ENCODE measurements at places on chromosomes 6 and 20.
A peak's percentile ranks its signal among the peaks of the same experiment; 100 is the strongest.

DNA sequence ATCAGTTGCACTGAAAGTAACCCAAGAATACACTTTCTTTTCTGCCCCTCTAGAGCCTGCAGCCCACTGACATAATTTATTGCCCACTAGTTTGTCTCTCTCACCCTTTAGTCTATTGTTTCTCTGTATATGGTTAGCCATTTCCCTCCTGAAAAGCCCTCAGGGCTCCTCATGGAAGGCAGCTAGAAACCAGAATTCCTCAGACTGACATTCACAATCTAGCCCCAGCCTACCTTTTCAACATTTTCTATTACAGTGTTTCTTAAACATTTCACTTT, 21.4 kb upstream of the PAQR8 start:
- DNase-seq = no peak

- DNase-seq = no peak
Observed at GRCh38 chr20:36984257-36984638, 32.7 kb upstream of the SAMHD1 start.

GRCh38 chr6:112305795-112306564, 41.1 kb upstream of the RFPL4B start:
- DNase-seq = no peak

GRCh38 chr6:134967711-134968110, 17.8 kb upstream of the ALDH8A1 start:
- DNase-seq = no peak

GRCh38 chr6:140909625-140910024, 1223.1 kb upstream of the GJE1 start:
- no peak for DNase-seq

DNA sequence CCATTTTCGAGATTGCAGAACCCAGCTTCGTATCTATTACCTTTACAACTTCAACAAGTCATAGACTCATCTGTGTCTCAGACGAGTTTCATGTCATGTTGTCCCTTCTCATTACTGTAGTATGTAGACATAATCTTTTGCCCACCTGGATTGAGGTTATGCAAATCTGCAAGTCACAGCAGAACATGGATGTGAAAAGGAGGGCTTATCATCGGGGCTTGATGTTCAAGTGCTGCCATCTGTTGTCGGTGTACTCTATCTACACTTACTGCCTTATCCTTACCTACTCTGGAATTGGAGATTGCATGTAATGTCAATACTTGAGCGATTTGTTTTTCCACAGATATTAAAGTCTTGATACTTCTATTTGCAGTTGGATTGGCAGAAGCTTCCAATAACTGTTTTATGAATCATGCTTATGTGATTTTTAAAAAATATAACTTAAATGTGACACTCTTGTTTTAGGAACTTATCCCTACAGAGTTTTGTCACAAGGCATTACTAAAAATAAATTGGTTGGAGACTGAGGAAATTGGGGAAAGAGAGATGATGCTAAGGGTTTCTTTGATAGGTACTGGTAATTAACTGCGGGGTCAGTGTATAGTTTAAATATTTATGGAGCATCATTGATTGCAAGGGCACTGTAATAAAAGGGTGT, 3.0 kb upstream of the GOPC start:
- peak; percentile 89 for DNase-seq

GRCh38 chr6:105136431-105137350, 43.1 kb downstream of the POPDC3 start:
- no peak for DNase-seq
